Dermis microvascular lymphatic vessel endothelial cell (primary cell): ENCODE measurements at places on chromosomes 12 and 14. TPM values are rescaled to one million over a fixed set of nuclear protein-coding genes. Genes with fewer than 3 reads are reported as not detected.

DNA sequence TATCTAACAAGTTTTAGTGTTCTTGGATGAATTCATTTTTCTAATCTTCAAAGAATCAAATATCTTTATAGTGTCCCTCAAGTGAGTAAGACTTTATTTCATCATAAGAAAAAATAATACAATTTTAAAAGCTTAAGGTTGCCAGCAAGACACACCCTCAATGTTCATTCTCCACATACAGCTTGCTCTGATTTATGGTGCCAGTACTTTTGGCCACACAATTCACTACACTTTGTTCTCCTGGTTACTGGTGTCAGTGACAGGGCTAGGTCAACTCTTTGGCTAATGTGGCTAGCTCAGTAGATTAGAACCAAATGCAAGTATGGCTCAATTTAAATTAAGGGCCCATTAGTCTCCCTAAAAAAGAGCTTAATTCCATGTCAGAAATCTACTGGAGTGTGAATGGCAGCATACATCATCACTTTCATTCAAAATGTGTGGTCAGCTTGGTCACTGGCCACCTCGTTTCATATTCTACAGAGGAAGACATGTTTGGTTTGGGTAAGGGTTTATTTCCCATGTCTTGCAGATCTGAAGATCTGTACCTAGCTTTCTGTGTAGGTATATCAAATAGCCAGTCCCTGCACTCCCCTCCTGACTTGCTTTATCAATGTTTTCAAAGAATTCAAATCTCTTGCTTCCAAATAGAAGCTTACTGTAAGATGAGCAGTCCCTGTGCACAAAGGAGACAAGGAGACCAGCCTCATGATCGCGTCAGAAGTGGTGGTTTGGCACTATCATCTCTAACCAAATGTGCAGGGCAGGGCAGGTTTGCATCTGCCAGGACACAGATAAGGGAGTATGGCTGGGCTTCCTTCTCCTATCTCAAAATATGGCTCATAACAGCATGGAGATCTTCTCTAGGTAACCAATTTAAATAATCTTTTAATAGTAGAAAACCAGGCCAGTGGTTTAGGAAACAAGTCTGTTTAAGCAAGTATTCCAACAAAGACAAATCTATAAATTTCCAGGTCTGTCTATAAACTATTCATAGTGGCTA, 31.3 kb downstream of the HECTD4 start:
- DNase-seq, result no peak

DNA sequence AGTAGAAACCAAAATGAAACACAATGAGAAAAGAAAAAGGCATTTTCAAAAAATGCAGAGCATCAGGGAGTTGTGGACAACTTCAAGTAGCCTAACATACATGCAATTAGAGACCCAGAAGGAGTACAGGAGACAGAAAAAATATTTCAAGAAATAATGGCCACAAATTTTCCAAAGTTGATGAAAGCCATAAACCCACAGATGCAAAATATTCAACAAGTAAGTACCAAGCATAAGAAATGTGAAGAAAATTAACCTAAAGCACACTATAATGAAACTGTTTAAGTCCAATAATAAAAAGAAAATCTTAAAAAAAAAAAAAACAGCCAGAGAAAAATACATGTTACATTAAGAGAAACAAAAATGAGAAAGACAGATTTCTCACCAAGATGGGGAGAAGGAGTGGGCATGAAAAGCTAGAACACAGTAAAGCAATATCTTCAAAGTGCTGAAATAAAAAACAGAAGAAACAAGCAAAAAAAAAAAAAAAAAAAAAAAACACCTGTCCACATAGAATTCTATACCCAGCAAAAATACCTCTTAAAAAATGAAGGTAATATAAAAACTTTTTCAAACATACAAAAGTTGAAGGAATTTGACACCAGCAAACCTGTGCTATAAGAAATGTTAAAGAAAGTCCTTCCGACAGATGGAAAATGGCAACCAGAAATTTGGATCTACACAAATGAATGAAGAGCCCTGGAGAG, 77.1 kb downstream of the PRKAB1 start:
- DNase-seq, result no peak

GRCh38 chr12:123233505-123234308, 471 bp downstream of the MTRFR start:
- DNase-seq, result no peak

DNA sequence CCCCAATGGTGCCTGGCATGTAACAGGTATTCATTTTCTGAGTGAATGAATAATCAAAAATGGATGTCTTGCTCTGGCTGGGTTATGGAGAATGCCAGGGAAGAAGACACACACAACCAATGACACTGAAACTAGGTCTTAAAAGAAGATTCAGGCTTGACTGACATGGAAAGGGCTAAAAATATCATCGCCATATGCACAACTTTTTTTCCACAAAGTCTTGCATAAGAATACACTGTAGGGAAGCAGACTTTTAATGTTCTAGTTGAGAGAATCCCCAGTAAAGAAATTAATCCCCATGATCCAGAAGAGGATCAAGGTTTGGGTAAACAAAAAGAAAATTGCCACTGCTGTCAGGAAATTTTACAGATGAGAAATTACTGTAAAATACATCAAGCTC, 116.4 kb downstream of the SLC2A13 start:
- DNase-seq, result no peak

The B4GALNT1 gene
- 0.13 TPM in 2 replicates for total RNA-seq

The GPR68 gene
- 0.63 and 0.90 TPM in 2 replicates for total RNA-seq

The MIP gene
- 0.26 and 0.51 TPM in 2 replicates for total RNA-seq

The CMA1 gene
- total RNA-seq, result not detected in 2 replicates
